ENCODE measurements at places on chromosomes 3 and 15.
A peak's percentile ranks its signal among the peaks of the same experiment; 100 is the strongest.

DNA sequence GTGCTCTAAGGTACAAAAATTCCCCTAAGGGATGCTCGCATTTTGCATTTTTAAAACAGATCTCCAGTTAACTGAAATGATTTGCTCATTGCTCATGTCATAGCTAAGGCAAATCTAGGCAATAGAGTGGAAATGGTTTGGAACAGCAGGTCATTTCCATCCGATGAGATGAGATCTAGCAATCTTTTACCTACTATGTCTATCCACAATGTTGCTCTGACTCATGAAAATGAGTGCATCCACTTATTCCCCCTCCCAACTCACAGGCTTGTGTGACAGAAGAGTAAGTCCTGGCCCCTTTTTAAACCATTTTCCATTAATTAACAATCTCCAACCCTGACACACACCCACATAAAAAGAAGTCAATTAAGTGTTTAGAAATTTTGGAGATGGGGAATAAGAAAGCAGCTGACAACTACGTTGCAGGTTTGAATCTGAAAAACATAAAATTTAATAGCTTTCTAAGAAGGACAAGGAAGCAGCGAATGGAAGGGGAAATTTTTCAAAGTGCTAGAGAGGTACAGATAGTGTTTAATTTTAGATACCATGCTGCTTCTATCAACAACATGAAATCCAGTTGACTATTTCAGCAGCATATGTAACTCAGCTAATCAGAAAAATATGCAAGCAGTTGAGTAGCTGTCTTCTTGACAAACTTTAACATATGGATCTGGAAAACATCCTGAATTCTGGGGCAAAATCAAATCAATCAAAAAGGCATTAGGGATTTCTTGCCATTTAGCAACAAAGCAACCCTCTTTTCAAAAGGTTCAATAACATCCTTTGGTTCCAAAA, 112.0 kb downstream of the TMCO5A start:
- DNase-seq, result peak; percentile 60

DNA sequence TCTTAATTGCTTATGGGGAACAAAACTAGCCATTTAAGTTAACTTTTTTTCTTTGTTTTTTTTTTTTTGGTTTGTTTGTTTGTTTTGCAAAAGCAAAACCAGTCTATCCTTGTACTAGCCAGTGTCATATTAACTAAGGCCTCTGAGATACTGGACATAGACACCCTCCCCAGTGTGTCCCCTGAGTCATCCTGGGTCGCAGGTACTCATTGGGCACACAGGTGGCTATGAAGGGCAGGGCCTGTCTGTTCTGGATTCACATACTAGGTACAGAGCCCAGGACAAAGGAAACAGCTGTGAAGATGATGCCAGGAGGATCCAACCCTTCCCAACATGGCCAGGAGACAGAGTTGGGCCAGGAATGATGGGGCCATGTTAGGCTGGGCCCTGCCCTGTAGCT, 318.1 kb downstream of the THSD4 start:
- no peak for DNase-seq

- DNase-seq, result no peak
Observed at GRCh38 chr15:73909651-73910050, 16.6 kb upstream of the LOXL1 start.

DNA sequence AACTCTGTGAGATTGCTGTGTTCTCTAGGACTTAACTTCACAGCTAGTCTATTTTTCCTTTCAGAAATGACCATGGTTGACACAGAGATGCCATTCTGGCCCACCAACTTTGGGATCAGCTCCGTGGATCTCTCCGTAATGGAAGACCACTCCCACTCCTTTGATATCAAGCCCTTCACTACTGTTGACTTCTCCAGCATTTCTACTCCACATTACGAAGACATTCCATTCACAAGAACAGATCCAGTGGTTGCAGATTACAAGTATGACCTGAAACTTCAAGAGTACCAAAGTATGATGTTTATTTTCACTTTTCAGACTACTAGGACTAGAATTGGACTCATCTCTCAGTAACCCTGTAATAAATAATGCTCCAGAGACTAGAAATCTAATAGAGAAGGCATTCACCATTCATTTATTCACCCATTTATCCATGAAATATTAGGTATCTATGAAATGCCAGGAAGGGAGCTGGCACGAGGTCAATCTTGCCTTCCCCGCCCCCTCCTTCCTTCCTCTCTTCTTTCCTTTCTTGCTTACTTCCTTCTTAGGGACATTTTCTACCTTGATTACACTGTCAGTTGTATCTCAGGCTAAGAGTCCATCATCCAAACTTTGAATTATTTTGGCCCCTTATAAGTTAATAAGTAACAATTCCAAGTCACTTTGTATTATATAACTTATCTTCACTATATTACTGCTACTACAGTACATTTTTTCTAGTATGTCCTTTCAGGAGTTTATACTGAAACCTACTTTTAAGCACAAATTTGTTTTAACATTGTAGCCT, 91.0 kb downstream of the PPARG start:
- DNase-seq, result no peak

- DNase-seq, result no peak
Observed at GRCh38 chr15:68699124-68699880, 120.5 kb downstream of the CORO2B start.

DNA sequence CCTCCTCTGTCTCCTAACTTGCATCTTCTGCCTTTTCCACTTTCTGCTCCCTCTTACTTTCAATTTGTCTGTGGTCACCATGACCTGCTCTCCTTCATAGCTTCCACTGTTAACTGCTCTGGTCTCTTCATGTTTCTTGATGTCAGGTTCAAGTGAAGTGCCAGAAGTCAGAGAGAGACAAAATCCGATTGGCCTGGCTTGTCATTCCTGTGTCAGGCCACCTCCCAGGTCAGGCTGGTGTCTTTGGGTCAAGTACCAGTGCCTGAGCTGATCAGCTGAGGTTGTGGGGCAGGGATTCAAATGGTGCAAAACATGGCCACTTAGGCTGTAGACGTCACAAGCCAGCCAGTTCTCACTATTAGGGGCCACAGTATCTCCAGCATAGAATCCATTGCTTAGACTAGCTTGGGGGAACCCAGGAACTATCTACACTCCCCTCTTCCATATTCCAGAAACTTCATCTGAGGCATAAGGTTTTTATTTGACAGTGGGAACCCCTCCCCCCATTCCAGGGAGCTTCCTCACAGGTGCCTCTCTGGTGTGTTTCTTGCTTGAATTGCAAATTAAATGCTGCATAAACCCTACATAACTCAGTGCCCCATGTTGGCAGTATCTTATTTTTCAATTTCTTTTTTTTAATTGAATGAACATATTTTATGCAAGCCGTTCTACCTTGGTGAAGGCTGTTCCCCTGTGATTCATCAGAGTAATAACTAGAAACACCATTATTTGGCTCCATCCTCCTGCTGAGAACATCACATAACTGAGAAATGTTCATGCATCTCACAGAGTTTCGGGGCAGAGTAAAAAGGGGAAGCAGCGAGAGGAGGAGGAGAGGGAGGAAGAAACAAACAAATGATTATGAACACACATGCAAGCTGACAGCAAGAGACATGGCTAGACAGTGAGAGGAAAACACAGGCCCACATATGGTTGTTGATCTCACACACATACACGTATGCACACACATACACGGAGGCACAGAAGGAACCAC, 175.8 kb downstream of the TLE3 start:
- DNase-seq, result no peak

DNA sequence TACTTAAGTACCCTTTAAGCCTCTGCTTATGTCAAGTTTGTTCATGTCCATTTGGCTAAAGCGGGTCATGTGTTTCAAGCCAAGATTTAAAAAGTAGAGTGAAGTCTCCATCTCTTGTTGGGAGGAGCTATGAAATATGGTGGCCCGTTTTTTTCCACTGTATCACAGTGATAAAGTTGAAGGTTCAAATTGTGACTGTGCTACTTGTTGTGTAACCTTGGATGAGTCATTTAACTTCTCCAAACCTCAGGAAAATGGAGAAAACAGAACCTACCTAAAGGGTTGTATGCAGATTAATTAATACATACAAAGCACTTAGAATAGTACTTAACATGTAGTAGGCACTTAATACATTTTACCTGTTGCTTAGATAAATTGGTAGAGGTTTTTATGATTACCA, 43.4 kb downstream of the SNAPC5 start:
- no peak for DNase-seq

- DNase-seq, result peak; percentile 36
Observed at GRCh38 chr3:97793420-97794019, 28.3 kb upstream of the CRYBG3 start.
